ENCODE measurements at places on chromosomes 2 and 18.

DNA sequence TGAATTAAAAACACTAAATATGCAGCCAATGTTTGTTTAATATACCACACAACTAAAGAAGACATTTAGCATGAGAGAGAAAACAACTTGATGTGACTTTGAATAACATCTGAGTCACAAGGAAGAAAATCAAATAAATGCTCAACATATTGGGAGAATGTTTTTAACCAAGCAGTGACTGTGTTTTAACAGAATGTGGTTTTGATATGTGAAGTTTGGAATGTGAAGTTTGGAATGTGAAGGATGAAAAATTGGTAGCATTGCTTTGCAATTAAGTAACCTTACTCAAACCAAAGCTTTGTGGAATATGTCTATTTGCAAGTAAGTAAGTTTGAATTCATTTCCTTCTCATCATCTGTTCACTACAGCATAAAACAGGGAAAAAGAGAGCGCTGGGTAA, 128.2 kb upstream of the DNAJC10 start:
- no peak for DNase-seq

DNA sequence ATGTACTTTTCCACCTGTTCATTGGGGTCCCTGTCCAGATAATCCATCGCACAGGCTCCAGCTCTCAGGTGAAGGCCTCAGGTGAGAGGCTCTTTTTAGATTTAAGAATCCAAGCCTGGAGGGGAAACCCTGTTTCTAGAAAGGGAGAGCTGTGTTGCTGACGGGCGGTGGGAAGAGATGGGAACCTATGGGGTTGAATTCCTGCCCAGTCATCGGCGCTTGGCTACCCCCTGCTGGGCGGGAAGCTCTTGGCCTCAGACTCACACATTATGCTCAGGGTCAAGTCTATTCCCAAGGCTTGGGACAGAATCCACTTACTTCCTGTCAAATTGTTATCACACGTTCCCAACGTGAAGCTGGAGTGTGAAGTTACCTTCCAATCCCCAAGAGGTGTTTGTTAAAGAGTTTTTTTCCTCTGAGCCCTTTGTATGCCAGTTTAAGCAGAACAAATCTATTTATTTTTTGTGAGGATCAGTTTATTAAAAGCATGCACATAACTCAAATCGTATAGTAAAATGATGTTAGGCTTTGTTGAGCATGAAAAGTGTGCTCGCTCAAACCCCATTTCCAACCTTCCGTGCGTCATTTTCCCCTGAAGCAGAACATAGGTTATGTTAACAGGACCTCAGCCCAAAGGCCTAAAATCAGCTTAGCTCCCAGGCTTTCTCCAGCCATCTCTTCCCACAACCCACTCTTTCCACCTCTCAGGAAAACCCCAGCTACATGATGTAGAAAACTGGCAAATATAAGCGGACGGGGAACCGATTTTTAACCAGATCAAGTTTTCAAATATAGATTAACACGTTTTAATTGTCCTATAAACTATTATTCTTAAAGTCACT, 181.7 kb upstream of the ETAA1 start:
- no peak for DNase-seq

DNA sequence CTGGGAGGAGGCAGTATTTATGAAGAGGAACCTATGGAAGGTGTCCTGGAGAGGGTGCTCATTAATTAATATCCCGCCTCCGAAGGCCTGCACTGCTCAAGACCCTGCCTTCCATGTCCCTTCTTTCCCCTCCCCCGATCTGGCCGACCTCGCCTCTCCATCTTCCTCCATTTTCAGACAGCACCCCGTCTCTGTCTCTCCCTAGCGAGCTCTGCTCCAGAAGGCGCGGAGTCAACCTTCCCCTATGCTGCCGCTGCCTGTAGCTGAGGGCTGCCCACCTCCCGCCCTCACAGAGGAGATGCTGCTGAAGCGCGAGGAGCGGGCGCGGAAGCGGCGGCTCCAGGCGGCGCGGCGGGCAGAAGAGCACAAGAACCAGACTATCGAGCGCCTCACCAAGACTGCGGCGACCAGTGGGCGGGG, 1.1 kb upstream of the WBP1 start:
- no peak for DNase-seq

GRCh38 chr18:58593938-58594337, 35.0 kb downstream of the ALPK2 start:
- no peak for DNase-seq

DNA sequence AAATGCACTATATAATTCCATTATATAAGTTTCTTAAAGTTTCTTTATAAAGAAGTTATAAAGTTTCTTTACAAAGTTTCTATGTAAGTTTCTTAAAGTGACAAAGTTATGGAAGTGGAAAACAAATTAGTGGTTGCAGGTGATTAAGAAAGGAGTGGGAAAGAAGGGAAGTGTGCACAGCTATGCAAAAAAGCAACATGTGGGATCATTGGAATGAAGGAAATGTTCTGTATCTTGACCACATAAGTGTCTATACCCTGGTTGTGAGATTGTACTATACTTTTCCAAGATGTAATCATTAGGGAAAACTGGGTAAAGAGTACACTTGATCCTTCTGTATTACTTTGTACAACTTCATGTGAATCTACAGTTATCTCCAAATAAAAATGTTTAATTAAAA, 1541.1 kb downstream of the LRP1B start:
- no peak for DNase-seq

DNA sequence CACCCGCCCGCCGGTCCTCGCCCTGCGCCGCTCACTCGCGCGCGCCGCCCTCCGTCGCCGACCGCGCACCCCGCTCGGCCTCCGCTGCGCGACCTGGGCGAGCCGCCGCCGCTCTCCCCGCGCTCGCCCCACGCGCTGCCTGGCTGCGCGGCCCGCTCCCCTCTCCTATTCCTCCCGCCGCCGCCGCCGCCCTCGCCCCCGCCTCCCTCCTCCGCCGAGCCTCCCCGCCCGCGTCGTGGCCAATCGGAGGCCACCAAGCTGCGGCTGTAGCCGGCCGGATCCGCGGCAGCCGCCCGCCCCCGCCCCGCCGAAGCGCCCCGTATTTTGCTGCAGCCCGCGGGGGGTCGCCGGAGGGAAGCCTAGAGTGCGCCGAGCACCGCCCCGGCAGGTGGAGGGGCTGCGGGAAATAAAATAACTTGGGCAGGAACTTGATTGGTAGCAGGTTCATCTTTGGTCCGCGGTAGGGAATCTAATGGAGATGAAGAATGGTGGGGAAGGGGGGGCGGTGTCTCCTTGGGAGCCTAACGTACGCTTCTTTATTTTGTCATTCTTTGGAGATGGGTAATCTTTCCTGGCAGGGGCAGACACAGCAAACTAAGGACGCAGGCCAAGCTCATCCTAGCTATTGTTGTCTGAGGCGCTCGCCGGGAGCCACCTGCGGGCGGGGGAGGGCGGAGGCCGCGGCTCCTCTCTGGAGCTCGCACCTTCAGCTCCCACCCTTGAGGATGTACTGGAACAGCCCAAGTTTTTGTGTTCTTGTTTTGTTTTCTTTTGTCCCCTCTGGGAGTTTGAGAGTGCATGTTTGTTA, 1.1 kb upstream of the CDH2 start:
- DNase-seq = peak; percentile 31

- no peak for DNase-seq
Measured at GRCh38 chr18:52715421-52715820, 375.4 kb downstream of the DCC start.

GRCh38 chr2:54561010-54561409, 104.9 kb downstream of the SPTBN1 start:
- no peak for DNase-seq

DNA sequence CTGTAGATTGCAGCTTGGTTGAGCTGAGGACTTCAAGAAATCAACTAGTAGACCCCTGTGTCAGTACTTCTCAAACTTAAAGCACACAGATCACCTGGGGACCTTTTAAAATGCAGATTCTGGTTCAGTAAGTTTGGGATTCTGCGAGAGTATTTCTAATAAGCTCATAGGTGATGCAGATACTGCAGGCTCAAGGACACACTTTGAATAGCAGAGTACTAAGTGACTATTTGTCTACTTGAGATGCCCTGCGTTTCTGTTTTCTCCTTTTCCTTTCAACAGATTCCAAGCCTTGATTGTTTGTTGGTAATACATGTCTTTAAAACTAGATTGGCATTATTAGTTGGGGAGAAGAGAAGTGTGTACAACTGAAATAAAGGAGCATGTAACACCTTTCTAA, 6.7 kb downstream of the MIB1 start:
- no peak for DNase-seq

DNA sequence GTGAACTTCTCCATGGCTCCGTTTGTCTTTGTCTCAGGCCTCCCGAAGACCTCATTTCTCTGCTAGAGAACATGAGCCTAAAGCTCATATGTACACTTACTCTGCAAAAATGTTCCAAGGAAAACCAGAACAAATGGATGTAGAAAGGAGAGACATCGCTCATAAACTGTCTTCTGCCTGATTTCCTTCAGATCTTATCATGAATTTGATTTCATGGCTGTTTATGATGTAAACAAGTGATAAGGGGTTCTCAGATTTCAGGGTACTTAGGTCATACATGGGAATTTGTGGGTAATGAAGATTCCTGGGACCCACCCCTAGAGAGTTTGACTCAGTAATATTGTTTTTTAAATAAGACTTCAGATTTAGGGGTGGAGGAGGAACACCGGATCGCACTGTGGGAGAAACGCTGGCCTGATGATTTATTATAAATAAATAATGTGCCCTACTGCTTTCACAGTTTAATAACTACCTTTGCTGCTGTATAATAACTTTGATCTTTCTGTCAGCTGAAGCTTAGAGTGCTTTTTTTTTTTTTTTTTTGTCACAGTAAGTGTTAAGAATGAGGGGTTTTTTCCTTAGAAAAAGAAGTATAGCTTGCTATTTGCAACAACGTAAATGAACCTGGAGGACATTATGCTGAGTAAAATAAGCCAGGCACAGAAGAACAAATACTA, 14.9 kb downstream of the AOX1 start:
- DNase-seq = no peak

DNA sequence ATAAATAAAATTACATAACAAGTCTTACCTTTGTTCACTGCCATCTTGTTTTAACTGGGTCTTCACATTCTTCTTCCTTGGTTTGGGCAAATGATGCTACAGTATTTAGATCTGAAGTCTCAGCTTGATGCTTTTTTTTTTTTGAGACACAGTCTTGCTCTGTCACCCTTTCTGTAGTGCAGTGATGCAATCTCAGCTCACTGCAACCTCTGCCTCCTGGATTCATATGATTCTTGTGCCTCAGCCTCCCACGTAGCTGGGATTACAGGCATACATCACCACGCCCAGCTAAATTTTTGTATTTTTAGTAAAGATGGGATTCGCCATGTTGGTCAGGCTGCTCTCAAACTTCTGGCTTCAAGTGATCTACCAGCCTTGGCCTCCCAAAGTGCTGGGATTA, 53.2 kb upstream of the MAT2A start:
- DNase-seq = no peak

DNA sequence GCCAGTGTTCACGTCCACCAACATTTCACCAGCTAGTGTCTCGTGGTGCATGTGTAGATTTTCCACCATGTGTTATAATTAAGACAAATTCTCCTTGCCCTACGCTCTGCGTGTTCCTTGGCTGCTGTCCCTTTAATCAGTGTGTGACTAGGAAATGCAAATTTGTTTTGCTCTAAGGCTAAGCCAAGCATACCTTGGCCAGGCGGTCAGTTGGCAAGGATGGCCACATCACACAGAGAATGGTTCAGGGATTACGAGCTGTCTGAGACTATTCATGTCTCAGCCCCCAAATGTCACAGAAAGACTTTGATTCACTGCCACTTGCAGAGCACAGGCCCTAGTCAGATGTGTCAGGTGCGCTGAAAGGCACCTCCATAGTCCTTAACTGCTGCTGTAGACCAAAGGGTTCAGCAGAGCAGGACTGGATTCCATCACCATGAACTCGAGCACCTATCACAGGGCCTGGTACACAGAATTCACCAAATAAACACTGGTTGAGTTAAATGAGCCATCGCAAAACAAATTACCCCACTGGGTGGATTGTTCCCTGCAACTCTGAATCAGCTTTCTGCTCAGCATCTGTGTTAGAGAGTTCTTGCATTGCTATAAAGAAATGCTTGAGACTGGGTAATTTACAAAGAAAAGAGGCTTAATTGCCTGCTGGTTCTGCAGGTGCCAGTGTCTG, 128.4 kb downstream of the CABLES1 start:
- DNase-seq = no peak

DNA sequence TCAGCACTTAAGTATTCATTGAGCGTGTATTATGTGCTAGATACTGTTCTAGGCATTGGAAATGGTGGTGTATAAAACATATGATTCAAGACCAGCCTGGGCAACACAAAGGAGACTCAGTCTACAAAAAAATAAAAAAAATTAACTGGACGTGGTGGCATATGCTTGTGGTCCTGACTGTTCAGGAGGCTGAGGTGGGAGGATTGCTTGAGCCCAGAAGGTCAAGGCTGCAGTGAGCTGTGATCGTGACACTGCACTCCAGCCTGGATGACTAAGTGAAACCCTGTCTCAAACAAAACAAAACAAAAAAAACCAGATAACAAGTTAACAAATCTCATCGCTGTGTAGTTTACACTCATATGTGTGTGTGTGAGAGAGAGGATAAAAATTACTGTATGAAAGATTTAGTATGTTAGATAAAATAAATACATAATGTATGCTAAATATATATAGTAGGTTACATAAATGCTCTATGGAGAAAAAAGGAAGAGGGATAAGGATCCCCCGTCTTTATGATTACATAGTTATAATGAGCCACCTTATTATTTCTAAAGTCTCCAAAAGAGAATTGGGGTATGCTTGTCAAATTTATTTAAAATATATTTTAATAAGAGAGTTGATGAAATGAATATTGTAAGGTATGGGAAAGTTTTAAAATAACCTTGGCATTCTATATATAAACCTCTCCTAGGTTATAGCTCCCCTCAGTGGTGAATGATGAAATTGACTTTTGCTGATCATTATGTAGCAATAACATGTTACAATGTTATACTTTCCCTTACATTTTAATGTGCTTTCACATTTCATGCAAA, 69.2 kb downstream of the EHBP1 start:
- peak; percentile 15 for DNase-seq

- peak; percentile 81 for DNase-seq
Measured at GRCh38 chr2:105328281-105329196, 996 bp downstream of the TGFBRAP1 start.

DNA sequence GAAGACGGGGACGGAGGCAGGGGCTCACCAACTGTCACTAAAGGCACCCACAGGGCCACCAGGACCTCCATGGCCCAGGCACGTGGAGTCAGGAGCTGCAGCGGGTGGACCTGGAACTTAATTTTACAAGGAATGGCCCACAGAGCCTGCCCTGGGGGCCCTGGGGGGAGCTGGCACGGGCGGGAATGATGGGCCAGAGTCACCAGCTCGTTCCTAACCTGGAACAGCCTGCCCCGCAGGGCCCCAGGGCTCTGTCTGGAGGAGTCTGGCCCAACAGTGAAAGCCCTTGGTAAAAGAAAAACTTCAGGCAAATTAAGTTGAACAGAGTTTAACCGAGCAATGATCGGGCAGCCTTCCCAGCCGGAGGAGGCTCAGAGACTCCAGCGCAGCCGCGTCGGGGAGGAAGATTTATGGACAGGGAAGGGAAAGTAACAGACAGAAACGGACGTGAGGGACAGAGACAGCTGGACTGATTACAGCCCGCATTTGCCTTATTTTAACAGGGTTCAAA, 118.4 kb upstream of the TMEM18 start:
- DNase-seq = no peak

GRCh38 chr2:189204322-189204941, 24.9 kb upstream of the COL5A2 start:
- no peak for DNase-seq

GRCh38 chr2:76584474-76584873, 873.8 kb upstream of the GCFC2 start:
- DNase-seq = no peak

Measured in NCI-H2029 treated with DMSO at 0.1 percent for 48 hours (cell line).